EL (cell line): ENCODE measurements at places on chromosomes 3 and 15.
A peak's percentile ranks its signal among the peaks of the same experiment; 100 is the strongest.

GRCh38 chr3:25604107-25604805 lies 60.5 kb downstream of the TOP2B start:
- DNase-seq: peak; percentile 83

DNA sequence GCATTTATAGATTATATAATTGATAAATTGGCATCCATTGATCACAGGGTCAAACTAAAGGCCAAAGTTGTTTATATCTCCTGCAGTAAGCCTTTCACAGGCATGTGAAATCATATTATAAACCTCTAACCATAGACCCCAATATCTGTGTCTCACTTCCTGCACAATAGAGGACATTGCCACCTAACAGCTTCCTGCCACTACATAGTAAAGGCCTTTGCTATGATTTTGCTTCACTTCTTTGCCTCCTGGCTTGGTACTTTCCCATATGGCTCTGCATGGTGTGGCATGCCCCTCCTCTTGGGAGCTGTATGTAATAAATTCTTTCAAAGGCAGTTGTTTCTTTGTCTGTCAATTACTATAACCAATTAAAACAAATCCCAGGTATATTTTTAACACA lies 20.4 kb downstream of the ZNF662 start:
- no peak for DNase-seq

GRCh38 chr3:105647047-105647446 lies 221.8 kb downstream of the CBLB start:
- peak; percentile 91 for DNase-seq

- DNase-seq: no peak
Observed at GRCh38 chr3:191303596-191303995, 25.6 kb upstream of the CCDC50 start.

DNA sequence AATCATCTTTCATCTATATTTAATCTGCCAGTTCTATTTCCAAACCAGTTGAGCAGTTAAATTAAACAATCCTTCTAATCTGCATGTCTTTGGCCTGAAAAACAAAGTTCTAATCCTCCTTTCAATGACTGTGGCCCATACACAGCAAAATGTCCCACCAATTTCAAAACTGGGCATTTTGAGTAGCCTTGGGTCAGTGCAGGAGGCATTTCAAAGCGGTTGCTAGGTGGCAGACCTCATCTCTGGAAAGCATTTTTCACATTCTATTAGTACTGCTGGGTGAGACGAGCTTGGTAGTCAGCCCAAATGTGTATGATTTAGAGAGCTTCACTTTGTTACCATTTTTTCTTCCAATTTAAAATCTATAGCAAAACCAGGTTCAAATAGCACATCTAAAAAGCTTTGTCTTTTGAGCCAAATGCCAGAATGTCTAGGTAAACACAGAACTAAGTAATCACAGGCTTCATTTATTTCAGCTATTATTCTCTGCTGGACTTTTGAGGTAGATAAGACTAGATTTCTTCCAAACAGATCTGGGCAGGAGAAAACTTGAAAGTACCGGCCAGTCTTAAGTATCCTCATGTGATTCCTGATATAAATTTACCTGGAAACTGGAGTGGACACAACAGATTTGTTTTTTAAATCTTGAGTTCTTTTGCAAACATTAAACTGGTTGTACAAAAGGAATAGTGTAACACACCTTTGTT lies 8.9 kb upstream of the ARHGEF26 start:
- DNase-seq: no peak

DNA sequence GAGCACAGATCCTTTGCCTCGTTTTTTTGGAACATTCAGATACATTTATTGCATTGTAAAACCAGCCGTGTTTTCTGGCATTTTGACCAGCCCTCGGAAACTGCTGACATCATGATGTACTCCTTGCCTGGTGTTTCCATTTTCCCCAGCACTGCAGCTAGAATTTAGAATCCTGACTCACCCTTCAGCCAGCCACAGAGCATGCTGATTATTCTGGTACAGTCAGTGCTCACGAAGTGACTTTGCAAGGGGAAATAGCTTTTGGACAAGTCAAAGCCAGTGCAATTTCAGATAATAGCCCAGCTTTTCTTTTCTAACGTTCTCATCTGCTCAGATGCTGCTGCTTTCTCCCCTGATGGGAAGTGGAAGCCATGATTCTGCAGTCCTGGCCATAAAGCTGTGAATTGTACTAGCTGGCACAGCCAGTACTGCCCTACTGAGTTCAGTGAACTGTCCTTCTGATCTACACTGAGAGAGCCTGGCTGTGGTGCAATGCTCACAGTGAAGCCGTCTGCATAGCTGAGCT lies 12.1 kb upstream of the CNBP start:
- peak; percentile 94 for DNase-seq

GRCh38 chr3:70919661-70920060 lies 607.2 kb upstream of the MDFIC2 start:
- peak; percentile 3 for DNase-seq

DNA sequence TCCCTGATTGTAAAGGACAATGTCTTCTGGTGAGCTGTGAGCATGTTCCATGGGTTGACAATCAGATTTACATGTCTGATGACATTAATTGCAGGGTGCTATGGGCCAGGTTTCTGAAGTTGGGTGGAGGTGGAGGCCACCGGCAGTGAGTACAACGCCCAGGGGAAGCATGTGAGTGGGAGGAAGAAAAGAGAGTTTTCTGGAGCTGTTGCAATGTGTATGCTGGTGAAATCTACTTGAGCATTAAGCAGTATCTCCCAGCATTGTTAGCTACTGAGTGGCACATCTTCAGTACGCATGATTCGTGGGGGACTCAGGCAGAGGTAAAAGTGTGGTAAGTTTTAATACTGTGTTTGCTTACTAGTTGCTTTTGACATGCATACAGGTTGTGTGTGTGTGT lies 26.6 kb downstream of the TMEM45A start:
- DNase-seq: no peak

DNA sequence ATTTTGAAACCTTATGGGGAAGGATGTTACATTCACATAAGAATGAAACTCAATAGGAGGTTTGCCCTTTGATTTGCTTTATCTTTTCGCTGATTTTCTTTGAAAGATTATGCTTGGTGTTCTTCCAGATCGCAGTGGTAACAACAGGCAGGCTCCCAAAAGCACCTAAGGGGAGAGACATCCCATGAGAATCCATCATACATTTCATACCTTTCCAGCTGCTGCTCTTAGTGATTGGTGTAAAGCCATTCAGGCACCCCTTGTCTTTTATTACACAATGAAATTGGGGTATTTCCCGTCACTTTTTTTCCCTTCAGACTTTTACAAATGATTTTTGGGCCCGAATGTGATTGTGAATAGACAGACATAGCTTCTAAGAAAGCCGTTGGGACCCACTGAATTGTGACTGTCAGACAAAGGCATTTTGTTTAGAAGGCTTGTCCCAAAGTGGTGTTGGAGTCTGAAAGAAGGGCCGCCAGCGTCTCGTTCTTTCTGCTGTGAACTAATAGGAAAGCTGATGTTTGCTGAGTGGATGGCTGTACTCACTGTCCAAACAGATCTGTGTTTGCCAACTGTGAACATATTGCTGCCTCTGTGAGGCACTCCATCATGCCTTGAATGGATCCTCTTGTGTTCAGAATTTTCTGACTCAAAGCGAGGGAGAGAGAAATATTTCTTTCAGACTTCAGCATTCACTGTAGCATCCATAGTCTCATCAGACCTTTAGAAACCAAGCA lies 164.3 kb downstream of the FNDC3B start:
- no peak for DNase-seq

- no peak for DNase-seq
Observed at GRCh38 chr3:177107461-177108239, 89.6 kb downstream of the TBL1XR1 start.

DNA sequence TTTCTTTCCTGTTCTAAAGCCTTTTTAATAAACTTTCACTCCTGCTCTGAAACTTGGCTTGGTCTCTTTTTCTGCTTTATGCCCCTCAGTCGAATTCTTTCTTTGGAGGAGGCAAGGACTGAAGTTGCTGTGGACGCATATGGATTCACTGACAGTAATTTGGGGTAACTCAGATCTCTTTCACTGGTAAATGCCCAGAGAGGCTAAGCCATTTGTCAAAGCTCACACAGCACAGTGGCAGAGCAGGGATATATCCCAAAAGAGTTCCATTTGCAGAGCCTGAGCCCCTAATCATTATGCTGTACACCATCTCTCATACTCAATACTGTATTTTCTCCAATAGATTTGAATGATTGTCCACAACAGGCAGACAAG lies 72.3 kb upstream of the GALNT15 start:
- DNase-seq: no peak

DNA sequence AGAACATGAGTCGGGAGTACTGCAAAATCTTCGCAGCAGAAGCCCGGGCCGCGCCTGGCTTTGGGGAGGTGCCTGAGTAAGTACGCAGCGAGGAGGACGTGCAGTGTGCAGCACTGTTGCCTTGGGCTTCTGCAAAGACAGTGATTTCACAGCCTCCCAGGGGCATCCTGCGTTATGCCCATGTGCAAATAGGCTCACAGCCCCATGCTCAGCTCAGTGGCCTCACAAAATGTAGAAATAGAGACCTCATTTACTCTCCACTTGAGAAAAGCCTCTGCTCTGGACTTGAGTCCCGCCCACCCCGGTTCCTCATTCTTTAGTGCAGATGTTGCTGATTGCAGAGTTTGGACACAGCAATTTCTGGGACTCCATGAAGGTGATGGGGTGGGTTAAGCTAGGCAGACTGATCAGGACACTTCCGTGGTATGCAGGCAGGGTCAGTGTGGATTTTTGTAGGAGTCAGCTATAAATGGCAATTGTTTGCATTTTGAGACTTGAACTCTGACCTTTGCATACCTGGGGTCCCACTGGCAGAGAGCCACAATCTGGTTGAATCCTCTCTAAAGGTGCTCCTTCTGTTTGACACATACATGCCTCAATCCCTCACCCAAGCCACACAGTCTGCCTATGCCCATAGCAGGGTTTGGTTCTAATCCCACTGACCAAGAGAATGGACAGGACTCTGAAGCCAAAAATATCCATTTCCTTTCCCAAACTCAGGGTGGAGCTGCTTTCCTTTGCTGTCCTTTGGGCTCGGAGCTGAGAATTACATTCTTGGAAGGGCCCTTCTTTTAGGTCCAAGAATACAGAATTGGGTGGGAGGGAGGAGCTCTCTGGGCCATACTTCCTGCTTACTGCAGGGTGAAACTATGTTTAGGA lies 20.7 kb upstream of the SLC28A1 start:
- peak; percentile 30 for DNase-seq

DNA sequence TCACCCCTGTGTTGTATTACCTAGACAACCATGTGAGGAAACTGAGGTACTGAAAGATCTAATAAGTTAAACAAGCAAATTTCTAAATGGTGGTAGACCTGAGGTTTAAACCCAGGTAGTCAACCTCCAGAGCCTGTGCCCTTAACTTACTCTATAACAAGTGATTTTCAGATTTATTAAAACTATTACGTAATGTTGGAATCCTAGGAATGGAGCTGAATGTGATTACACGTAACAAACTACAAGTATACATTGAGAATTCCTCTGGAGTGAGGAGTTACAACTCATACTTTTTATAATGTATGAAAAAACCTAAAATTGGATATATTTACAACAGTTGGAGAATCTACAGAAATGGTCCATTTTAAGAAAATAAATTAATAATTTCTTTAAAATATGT lies 18.0 kb downstream of the FAM98B start:
- DNase-seq: peak; percentile 28

- DNase-seq: no peak
Observed at GRCh38 chr15:42547918-42548248, 710 bp downstream of the LRRC57 start.

DNA sequence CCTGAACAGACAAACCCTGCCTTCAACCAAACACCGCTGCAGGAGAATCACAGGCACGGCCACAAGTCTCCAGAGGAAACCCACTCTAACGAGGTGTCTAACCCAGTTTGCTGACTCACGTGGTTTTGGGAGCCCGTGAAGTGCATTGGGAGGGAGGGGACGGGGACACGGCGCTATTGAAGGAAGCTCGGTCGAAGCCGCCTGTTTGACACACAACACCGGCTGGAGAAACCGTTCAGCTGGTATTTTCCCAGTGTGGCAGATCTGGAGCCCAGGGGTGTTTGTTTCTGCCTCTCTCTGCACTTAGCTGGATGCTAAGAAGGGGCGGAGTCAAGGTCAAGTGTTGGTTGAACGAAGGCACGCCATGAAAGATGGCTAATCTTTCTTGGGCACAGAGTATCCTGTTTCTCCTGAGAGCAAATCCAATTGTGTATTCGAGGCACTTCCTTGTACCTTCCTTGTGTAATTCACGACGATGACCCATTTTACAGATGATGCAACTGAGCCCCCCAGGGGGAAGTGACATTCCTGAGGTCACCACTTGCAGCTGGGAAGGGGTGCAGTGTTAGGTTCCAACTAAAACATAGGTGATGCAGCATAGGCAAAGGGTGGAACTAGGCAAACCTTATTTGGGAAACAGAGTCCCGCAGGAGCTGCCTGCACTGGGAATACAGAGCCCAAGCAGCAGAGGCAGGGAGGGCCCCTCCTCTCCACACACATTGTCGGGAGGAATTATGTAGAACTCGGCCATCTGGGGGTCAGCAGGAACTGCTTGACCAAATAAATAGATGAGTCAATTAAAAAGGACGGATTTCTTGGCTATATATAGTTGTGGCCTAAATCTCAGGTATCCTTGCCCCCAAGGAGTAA lies 22.5 kb downstream of the SLC6A6 start:
- DNase-seq: peak; percentile 44

- DNase-seq: peak; percentile 69
Observed at GRCh38 chr15:71588746-71589145, 221.6 kb upstream of the NR2E3 start.

DNA sequence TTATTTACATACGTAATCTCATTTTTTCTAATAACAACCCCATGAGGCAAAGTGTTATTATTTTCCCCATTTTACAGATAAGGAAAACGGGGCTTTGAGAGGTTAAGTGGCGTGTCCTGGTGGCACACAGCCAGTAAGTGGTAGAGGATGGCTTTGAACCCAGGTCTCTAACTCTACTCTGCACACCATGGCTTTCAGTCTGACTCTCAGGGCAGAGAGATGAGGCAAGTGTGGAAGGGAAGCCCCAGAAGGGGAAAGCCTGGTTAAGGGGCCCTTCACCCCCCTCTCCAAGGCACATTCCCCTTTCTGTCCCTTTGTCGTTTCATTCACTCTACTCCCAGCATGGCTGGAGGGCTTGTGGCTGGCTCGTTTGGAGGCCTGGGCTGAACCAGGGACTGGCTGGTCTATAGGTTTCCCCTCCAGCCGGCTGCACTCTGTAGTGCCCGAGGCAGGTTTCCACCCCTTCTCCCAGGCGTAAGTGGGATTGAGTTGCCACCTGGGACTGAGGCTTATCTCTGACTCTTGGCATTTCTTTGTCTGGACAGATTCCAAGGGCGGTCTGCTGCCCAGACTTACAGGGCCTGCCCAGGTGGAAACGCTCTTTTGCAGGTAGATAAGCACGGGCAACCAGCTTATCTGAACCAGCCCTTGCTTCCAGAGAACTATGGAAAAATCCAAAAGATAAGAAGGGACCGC lies 12.1 kb downstream of the SEMA4B start:
- no peak for DNase-seq

- no peak for DNase-seq
Observed at GRCh38 chr3:38468765-38469164, 15.1 kb downstream of the ACVR2B start.

- DNase-seq: peak; percentile 40
Observed at GRCh38 chr3:153026026-153026425, 136.0 kb upstream of the RAP2B start.
